ENCODE measurements at places on chromosomes 5 and 9. TPM values are rescaled to one million over a fixed set of nuclear protein-coding genes. Genes with fewer than 3 reads are reported as not detected.

GRCh38 chr5:122534829-122535228 lies 222.8 kb downstream of the SNCAIP start:
- H3K36me3 ChIP-seq, result no peaks in the 10 kb centered on the region
- DNase-seq, result no peak
- H3K27ac ChIP-seq, result no peak overlapping the region
- no peaks in the 10 kb centered on the region for H3K4me1 ChIP-seq
- H3K4me3 ChIP-seq, result no peak overlapping the region

- DNase-seq, result no peak
- H3K36me3 ChIP-seq, result no peaks in the 10 kb centered on the region
- H3K4me3 ChIP-seq, result no peak overlapping the region
- no peaks in the 10 kb centered on the region for H3K27me3 ChIP-seq
- H3K4me1 ChIP-seq, result no peaks in the 10 kb centered on the region
- H3K27ac ChIP-seq, result no peak overlapping the region
These were observed 68.3 kb downstream of the TARS1 start for GRCh38 chr5:33509036-33509435.

DNA sequence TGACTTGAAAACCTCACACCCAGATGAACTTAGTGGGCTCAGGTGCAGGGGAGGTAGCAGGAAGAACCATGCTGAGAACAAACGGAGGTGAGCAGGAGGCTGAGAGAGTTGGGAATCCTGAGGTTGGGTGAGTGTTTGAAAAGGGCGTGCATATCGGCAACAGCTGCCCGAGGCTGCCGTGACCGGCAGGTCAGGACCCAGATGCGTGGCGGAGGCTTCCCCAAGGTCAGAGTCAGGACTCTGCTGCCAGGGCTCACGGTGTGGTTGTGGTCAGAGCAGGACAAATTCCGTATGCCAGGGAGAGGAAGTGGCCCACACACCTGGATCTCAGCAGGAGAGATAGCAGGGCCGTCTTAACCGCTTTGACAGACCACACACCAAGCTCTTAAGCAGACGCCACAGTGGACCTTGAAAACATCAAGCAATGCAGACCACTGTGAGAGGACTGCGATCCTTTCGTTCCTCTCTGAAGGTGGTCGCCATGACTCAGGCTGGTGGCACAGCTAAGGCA lies 43.1 kb downstream of the ADAMTS16 start:
- no peaks in the 10 kb centered on the region for H3K4me1 ChIP-seq
- no peak overlapping the region for H3K4me3 ChIP-seq
- DNase-seq, result no peak
- no peaks in the 10 kb centered on the region for H3K36me3 ChIP-seq

IL9 gene
- not detected for polyA plus RNA-seq

All from CD8-positive, alpha-beta memory T cell (primary cell).